Naive thymus-derived CD4-positive, alpha-beta T cell (primary cell): ENCODE measurements at places on chromosomes 7 and 10. TPM values are rescaled to one million over a fixed set of nuclear protein-coding genes. Genes with fewer than 3 reads are reported as not detected.

STEAP2 gene
- total RNA-seq: not detected

MASTL gene
- 9.4 TPM for total RNA-seq

- peaks cover 25% of the 10 kb centered on the region for H3K4me1 ChIP-seq
- no peaks in the 10 kb centered on the region for H3K27me3 ChIP-seq
- no peak for DNase-seq
- H3K36me3 ChIP-seq: no peaks in the 10 kb centered on the region
Observed at GRCh38 chr10:97851341-97852001, 1.8 kb downstream of the GOLGA7B start.

DNA sequence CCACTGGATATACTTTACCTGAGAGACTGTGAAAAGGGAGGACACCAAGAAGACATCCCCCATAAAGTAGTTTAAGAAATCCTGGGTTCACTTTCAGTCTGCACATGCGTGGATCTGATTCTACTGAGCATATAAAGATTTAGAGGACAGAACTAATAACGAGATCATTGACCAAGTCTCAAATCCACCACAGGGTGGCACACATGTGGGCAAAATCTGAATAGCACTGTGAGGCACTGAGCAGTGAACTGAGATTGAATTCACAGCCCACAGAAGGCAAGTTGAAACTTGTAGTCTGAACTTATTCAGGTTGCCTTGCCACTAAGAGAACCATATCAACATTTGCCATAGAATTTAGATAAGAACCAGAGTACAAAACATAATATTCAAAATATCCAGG is 818.6 kb downstream of the GRID1 start:
- no peaks in the 10 kb centered on the region for H3K4me1 ChIP-seq
- DNase-seq: peak; percentile 28
- H3K27me3 ChIP-seq: no peaks in the 10 kb centered on the region
- H3K27ac ChIP-seq: no peak overlapping the region
- no peaks in the 10 kb centered on the region for H3K36me3 ChIP-seq

FGL2 gene
- 11.4 TPM for total RNA-seq

GRCh38 chr7:127437837-127438236 is 45.3 kb upstream of the ZNF800 start:
- no peak overlapping the region for H3K4me3 ChIP-seq
- H3K27me3 ChIP-seq: no peaks in the 10 kb centered on the region
- DNase-seq: no peak
- no peaks in the 10 kb centered on the region for H3K4me1 ChIP-seq
- H3K27ac ChIP-seq: no peak overlapping the region

- DNase-seq: no peak
- H3K36me3 ChIP-seq: no peaks in the 10 kb centered on the region
- no peaks in the 10 kb centered on the region for H3K4me1 ChIP-seq
- no peak overlapping the region for H3K27ac ChIP-seq
- H3K27me3 ChIP-seq: no peaks in the 10 kb centered on the region
- H3K4me3 ChIP-seq: no peak overlapping the region
Observed at GRCh38 chr10:23912884-23913404, 296.0 kb upstream of the KIAA1217 start.

GRCh38 chr7:66043681-66044497 is 31.7 kb upstream of the ASL start:
- H3K27me3 ChIP-seq: no peaks in the 10 kb centered on the region
- H3K4me3 ChIP-seq: peak overlapping the region; percentile 44
- no peak overlapping the region for H3K27ac ChIP-seq
- DNase-seq: peak; percentile 22
- no peaks in the 10 kb centered on the region for H3K36me3 ChIP-seq

DNA sequence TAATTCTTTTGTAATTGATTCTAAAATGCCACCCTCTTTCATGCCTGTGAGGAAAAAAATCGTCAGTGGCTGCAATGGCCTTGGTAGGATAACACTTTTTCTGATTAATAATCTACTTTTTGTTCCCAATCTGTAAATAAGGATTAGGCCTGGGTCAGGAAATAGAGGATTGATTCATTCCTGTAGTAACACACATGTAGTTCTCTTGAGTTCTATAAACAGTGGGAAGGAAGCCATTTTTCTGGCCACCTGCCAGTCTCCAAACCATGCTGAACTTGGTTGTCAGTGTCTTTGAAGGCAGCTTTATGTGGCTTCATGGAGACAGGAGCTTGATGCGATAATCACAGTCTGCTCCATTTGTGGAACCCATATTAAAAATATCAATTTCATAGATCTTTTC is 169.3 kb upstream of the NFE2L3 start:
- no peaks in the 10 kb centered on the region for H3K36me3 ChIP-seq
- H3K27ac ChIP-seq: no peak overlapping the region
- H3K27me3 ChIP-seq: no peaks in the 10 kb centered on the region

PRSS2 gene
- not detected for total RNA-seq

SUN3 gene
- total RNA-seq: 0.84 TPM

DNA sequence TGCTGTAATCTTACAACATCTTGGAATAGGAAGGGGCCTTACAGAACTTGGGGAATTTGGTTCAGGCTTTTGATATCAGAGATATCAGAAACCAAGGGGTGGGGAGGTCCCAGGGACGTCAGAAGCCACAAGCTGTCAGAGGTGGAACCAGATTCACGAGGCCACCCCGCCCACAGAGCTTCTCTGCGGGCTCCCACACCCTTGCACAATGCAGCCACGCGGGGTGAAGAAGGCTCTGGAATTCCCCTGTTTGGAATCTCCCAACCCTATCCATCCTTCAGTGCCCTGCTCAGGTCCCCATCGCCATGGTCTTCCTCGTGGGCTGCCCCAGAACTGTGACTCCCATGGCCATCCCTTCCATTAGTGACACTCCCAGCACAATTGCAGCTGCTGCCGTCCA is 247.1 kb upstream of the SHH start:
- no peaks in the 10 kb centered on the region for H3K27me3 ChIP-seq
- no peaks in the 10 kb centered on the region for H3K4me1 ChIP-seq
- no peak overlapping the region for H3K4me3 ChIP-seq
- H3K27ac ChIP-seq: no peak overlapping the region

DNA sequence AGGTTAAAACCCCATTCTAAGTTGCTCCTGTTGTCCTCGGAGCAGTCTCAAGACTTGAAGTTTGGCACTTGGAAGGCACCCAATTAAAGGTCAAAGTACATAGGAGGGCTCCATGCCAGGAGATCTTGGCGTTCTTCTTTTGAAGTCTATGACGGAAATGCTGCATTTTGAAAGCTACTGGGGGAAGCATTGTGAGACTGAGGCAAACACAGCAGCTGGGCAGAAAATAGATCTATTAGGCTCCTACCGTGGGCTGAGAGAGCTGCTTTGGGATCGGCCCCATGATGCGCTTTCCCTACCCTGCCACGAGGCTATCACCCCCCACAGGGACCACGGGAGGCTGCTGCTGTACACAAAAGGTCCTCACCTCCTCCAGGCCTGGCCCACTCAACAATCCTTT is 20.0 kb downstream of the KIAA1549 start:
- no peaks in the 10 kb centered on the region for H3K4me1 ChIP-seq
- no peaks in the 10 kb centered on the region for H3K36me3 ChIP-seq
- no peak overlapping the region for H3K27ac ChIP-seq
- H3K27me3 ChIP-seq: no peaks in the 10 kb centered on the region
- no peak overlapping the region for H3K4me3 ChIP-seq

SPDYE2 gene
- total RNA-seq: 1.1 TPM

DNA sequence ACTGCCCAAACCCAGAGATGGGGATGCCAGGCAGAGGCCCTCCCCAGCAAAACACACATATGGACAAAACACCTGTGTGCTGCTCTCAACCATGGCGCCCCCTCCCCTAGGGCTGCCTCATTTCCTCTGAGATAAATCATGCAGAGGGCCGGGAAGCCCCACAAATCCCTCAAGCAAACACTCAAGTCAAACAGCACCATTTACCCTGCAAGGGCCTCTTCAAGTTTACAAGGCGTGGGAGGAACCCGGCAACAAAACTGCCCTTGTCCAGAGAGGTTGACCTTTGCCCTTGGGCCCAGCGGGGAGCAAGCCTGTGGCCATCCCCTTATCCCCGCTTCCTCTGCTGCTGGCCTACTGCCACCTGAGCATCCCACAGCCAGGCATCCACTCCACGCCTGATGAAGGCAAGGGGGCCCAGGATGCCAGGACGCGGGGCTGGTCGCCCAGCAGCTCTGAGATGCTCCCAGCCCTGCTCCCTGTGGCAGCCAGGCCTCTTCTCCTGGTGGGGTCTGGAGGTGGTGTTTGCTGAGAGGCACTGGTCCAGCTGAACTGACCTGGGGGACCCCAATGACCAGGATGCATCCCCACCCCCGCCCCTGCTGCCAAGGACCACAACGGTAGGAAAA is 77.4 kb downstream of the DLG5 start:
- H3K27me3 ChIP-seq: no peaks in the 10 kb centered on the region
- H3K27ac ChIP-seq: no peak overlapping the region
- no peaks in the 10 kb centered on the region for H3K36me3 ChIP-seq
- no peaks in the 10 kb centered on the region for H3K4me1 ChIP-seq

CHAT gene
- total RNA-seq: not detected

- H3K4me3 ChIP-seq: no peak overlapping the region
- no peak for DNase-seq
- no peaks in the 10 kb centered on the region for H3K36me3 ChIP-seq
- H3K27me3 ChIP-seq: peaks cover 3% of the 10 kb centered on the region
Observed at GRCh38 chr10:95464280-95464679, 96.9 kb downstream of the SORBS1 start.

DNA sequence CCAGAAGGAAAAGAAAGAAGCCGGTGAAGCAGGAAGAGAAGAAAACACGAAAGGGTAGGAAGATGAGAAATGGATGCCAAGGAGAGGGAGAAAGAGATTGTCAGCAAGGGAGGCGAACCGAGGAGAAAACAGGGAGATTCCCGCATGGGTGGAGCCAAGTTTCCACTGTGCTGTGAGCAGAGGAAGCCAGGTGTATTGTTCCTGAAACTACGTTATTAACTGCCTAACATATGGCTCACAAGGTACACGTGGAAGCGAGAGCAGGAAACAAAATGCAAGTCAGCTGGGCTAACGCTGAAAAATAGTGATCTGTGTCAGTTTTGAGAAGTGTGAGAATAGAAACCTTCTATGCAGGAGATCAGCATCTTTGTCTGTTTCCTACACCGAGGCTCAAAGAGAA is 20.4 kb upstream of the HIPK2 start:
- no peak overlapping the region for H3K27ac ChIP-seq
- DNase-seq: no peak
- no peaks in the 10 kb centered on the region for H3K36me3 ChIP-seq
- no peak overlapping the region for H3K4me3 ChIP-seq
- no peaks in the 10 kb centered on the region for H3K4me1 ChIP-seq

DNA sequence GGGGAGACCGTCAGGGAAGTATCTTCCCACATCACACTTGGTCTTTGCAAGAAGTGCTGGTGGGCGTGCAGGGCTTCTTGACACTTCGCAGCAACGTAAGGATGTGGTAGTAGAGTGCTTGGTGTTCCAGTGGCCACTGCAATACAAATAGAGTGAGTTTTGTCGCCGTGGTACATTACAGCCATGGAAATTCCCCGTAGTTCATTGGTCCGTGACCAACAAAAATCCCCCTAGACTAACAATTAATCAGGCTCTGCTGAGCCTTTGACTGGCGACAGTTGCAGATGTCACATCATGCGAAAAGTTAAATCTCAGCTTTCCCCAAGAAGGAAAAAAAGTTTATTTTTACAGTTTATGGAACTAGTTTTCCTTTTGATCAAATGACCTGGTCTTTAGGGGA is 134.7 kb downstream of the MGMT start:
- H3K36me3 ChIP-seq: no peaks in the 10 kb centered on the region
- H3K4me3 ChIP-seq: no peak overlapping the region
- no peak overlapping the region for H3K27ac ChIP-seq
- no peaks in the 10 kb centered on the region for H3K4me1 ChIP-seq
- H3K27me3 ChIP-seq: no peaks in the 10 kb centered on the region

CDNF gene
- 2.6 TPM for total RNA-seq

GRCh38 chr7:155188357-155188756 is 109.3 kb upstream of the INSIG1 start:
- no peak overlapping the region for H3K27ac ChIP-seq
- no peak for DNase-seq
- no peaks in the 10 kb centered on the region for H3K36me3 ChIP-seq
- H3K4me1 ChIP-seq: no peaks in the 10 kb centered on the region
- no peaks in the 10 kb centered on the region for H3K27me3 ChIP-seq
- H3K4me3 ChIP-seq: no peak overlapping the region

GRCh38 chr7:76149847-76150691 is 51.6 kb upstream of the SRRM3 start:
- DNase-seq: no peak
- no peak overlapping the region for H3K27ac ChIP-seq
- no peaks in the 10 kb centered on the region for H3K27me3 ChIP-seq
- H3K36me3 ChIP-seq: no peaks in the 10 kb centered on the region
- no peak overlapping the region for H3K4me3 ChIP-seq

DNA sequence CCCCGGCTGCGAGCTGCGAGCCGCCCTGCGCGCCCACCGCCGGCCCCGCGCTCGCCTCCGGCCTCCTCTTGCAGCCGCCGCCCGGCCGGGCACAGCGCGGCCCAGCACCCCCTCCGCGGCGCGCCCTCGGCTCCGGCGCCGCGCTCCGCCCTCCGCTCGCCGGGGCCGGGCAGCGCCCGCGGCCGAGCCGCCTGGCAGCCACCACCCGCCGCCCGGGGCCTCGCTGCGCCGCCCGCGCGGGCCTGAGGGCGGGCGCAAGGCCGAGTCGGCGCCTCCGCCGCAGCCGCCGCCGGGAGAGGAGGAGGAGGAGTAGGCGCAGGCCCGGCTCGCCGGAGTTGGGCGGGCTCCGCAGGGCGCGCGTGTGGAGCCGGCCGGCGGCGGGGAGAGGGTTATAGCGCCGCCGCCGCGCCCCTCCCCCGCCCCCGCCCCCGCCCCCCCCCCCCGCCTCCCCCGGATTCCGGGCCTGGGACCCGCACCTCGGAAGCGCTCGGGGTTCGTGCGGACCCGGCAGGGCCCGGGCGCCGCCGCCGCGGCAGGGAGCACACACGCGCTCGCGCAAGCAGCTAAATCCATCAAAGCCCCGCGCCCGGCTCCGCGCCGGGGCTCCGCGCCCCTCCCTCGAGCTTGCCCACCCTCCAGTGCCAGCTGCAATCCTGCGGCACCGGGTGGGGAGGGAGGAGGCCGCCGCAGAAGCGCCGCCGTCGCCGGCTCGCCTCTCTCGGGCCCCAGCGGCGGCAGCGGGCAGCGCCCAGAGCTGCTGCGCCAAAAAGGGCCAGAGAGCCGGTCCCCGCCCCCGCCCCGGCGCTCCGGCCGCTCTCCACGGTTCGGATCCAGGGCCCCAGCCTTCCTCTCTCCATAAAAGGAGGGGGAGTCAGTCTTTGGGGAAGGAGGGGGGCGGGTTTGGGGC is at the start of gene PDGFA:
Gene PDGFA (minus strand): TSS at position 363 of the 907 bp plus-strand sequence. CDS start 845 bp downstream, outside the sequence.
- H3K27ac ChIP-seq: no peak within 1 kb of the TSS
- DNase-seq: no peak
- H3K4me3 ChIP-seq: peak within 1 kb of the TSS; percentile 52
- no peaks in the 10 kb centered on the region for H3K4me1 ChIP-seq
- H3K27me3 ChIP-seq: peaks cover 20% of the 10 kb centered on the region
- H3K36me3 ChIP-seq: no peaks in the 10 kb centered on the region

- H3K4me3 ChIP-seq: no peak overlapping the region
- DNase-seq: no peak
- no peaks in the 10 kb centered on the region for H3K4me1 ChIP-seq
- H3K27me3 ChIP-seq: no peaks in the 10 kb centered on the region
- H3K36me3 ChIP-seq: no peaks in the 10 kb centered on the region
Observed at GRCh38 chr10:29947701-29948060, 111.7 kb downstream of the JCAD start.
